ENCODE measurements at places on chromosomes 1 and 21.

GRCh38 chr1:39683591-39684312 is 7.5 kb downstream of the HPCAL4 start:
- DNase-seq: no peak

DNA sequence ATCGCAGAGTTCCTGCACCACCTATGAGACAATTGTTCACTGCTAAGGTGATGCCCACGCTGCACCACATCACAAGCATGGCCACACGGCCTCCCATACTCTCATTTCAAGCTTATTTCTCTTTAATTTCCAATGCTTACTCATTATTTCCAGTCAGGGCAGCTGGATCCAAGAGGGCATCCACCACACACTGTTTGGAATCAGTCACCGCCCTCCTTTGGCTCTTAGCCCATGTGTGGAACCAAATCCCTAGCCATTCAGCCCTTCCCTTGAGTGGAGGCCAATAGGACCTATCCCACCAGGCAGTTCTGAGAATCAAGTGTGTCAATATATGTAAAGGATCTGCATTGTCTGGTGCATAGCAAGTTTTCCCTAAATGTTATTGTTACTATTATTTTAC is 26.3 kb upstream of the PALMD start:
- no peak for DNase-seq

DNA sequence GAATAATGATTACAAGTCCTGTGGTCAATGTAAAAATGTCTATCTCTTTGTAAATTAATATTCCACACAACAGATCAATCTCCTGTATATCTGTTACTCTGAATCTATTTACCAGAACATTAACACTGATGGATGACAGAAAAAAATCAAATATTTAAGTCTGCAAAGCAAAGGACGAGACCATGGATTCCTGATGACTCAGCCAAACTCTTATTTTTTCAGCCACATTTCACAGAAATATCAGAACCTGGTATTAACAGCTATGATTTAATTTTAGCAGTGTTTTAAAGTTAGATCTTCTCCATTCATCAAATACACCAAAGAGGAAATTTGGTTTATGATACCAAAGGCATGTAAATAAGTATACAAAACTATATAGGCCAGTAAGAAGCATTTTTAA is 46.1 kb downstream of the FAF1 start:
- DNase-seq: no peak

DNA sequence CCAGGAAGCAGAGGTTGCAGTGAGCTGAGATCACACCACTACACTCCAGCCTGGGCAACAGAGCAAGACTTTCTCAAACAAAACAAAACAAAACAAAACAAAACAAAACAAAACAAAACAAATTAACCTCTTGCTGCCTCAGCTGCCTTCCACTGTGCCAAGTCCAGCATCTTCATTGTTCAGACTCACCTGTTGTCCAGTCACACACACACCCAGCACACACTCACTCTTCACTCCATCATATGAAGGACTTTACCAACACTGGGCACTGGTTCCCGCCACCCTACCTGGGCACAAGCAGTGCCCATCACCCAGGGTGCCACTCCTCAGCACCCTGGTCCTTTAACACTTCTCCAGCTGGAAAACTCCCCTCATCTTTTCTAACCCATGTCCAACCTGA is 14.6 kb downstream of the PYCR2 start:
- no peak for DNase-seq

DNA sequence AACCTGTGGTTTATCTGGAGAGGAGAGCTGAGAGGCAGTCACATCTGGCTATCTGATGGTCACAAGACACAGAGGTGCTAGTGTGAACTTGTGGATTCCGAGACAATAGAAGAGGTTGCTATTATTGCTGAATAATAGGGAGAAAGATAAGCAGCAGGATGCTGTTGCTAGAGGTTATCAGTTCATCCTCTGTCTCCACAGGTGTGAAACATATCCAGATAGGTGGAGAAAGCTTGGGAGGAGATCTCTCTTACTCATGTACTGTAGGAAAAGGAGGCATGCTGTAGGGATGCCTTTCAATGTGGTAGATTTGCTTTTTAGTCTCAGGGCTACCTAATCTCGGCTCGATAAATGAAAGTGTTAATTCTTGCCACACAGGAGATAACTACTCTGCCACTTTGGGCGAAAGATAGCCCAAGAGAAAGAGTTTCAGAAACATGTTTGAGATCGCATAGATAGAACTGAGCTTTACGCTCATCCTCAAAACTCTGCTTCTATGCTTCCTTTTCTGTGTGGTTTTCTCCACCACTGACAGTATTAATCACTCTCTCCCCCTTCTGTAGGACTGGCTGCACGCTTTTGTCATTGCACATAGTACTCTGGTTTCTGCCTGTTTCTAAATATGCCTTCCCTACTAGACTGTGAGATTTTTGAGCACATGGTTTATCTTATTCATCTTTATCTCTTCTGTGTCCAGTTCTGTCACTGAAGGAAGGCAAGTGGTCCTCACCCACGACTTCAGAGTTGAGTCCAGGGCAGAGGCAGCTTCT is 36.7 kb upstream of the PLXNA2 start:
- DNase-seq: no peak

DNA sequence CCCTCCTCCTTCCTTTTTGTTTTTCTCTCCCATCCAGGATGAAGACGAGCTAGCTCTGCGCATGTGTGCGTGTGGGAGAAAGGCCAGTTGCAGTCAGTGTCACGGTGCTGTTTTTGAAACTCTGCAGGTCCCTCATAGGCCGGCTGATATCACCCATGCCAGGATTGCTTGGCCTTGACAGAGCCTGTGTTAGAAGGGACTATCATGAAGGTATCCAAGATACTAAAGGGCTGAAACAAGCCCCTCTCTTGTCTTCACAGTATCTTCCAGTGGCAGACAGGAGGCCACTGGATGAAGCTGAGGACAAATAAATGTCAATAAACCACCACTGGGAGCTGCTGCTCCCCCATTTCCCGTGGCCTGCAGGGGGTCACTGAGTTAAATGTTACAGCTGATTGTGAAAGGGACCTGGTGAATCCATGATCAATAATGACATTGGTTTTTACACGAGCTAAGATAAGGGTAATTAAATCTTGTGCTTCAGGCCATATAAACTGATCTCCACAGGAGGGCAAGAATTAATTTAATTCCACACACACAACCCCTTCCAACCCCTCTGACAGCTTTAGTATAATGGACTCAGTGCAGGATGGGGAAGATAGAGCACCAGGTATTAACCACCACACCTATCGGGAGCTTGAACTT is 64.6 kb upstream of the TARBP1 start:
- DNase-seq: no peak

DNA sequence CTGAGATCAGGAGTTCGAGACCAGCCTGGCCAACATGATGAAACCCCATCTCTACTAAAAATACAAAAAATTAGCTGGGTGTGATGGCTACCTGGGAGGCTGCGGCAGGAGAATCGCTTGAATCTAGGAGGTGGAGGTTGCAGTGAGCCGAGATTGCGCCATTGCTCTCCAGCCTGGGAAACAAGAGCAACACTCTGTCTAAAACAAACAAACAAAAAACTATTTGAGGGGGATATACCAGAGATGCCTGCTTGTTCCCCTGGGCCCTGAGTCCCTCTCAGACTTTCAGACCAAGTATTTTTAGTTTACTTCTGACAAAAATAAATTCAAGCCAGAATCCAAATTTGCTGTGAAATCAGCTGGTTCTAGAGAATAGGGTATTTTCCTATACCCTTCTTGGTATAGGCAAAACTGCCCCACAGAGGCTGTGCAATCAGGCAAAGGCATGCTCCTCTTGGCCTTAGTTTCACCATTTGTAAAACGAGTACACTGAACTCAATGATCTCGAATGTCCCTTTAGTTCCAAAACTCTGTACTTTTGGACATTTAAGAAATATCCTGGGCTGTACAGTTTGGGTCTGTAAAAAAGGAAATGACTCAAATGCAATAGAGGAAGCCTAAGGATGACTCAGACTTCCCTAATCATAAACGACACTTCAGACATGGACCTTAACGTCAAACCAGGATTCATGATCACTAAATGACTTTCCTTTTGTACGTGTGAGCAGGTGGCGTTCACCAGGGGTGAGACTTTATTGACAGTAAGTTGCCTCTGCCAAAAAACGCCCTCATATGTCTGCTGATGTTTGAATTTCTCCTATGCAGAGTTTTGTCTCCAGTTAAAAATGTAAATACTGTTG is 16.1 kb downstream of the ENSA start:
- peak; percentile 91 for DNase-seq

DNA sequence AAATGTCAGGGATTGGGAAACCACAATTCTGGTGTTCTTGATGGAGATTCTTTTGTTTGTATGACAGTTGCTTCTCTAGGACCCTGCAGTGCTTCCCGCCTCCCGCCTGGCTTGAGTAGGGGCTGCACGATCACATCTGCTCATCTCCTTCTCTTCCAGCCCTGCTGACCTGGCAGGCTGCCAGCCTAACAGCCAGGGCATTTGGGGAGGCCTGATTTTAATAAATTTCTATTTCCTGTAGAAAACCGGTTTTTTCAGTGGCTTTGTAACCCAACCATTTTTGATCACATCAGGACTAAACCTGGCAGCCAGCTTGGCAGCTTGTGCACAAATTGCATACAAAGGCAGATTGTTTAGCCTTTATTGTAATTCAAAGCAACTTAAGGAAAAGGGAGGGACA is 78.9 kb downstream of the UBE2U start:
- no peak for DNase-seq

DNA sequence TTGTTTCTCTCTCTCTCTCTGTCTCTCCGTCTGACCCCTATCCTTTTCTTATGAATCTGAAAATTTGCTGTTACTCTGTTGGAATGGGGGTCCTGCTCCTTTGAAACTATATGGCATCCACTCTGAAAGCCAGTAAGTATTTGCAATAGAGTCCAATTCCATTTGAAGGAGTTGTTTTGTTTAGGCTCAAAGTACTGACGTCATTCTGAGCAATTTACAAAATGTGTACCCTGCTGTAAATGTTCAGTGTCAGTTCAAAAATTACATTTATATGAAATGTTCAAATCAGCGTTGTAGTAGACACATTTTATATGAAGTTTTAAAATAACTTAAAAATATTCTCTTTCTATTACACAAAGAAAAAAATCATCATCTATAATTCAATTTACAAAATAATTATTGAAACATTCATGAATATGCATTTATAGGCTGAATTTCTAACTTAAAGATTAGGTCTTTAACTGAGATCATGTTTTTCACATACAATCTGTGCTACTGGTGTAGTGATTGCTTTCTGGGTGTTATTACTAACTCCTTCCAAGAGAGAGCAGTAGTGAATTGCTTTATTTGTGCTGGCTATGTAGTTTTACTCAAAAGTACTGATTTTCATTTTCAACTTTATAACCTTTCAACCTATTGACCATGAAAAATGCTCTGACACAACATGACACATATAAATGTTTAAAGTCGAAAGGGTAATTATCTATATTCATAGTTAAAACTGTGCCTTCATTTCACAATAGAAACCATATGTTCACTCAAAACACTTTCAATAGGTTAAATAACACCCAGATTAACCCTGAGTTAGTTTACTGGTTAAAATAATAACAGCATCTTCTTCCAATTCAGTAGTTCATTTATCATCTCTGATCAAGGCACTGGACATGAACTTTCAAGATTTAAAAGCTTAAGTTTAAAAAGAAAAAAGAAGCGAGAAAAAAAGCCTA is 253.1 kb upstream of the ADGRL4 start:
- peak; percentile 89 for DNase-seq

DNA sequence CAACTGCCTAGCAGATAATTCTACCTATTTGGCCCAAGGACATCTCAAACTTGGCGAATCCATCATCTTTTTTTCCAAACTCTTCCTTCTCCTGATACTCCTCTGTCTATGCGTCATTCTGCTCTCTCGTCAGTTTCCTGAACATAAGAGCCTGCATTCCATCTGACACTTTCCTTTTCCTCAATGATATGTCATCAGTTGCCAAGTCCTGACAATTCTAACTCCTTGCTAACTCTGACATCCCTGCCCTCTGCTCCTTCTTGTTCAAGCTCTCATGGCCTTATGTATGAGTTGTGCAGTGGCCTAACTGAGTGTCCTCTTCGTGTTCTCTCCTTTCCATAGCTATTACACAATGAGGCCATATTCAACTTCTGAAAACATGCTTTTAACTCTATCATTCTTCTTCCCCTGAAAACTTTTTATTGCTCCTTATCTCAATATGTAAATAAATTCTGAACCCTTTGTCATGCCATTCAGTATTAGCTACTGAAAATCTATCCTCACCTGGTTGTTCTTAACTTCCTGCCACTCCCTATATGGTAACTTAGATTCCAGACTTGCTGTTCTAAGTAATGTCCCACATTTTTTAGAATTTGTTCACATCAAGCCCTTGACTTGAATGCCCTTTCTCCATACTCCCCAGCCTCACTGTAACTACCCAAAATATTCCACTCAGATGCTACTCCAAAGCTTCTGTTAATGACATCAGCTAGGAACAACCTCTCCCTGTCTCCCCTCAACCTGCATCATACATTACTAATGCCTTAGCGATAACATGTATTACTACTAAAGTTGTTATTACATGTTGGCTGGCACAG is 11.5 kb downstream of the PALMD start:
- no peak for DNase-seq

DNA sequence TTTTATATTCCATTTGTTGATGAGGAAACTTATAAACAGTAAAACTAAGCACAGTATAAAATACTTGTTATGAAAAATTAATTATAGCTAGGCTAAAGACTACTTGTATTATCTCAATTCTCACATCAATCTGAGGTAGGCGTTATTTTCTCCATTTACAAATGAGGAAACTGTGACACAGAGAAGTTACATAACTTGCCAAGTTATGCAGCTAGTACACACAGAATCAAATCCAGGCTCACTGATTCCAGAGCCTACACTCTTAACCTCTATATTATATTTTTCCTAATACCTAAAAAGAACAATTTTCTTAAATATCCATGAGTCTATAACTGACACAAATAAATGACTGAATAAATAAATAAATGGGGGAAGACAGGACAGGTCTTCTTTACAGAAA is 11.2 kb upstream of the VPS45 start:
- DNase-seq: no peak

- no peak for DNase-seq
These were observed 54.1 kb downstream of the DSCAM start for GRCh38 chr21:40792691-40793456.

DNA sequence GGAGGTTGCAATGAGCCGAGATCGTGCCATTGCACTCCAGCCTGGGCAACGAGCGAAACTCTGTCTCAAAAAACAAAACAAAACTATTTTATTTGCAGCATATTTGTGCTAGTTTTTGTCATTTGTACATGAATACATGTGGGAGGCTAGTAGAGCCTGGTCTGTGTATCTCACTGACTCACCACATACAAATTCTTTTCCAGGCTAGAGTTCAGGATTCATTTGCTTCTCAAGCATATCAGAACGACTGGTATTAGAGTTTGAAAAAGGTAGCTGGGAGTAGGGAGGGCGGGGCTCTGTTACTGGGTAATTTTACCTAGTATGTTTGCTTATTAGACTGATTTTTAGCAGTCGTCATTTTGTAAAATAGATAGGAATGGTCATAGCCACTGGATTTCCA is 4.5 kb upstream of the TOR3A start:
- peak; percentile 34 for DNase-seq

DNA sequence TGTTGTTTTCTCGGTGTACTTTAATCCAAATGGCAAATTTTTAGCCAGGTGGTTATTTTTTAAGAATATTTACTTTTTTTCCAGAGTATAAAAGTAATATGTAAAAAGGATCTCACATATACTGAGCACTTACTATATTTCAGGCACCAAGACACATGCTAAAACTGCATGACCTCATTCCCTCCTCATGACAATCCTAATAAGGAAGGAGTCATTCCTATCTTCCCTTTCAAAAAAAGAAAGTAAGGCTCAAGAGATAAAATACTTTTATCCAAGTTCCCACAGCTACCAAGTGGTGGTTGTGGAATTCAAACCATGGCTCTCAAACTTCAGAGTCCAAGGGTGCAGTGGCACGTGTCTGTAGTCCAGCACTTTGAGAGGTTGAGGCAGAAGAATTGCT is 19.4 kb downstream of the ATP2B4 start:
- DNase-seq: no peak
